ENCODE measurements at places on chromosomes 3 and 15.
A peak's percentile ranks its signal among the peaks of the same experiment; 100 is the strongest.

GRCh38 chr15:77013776-77014131 is 18.8 kb downstream of the PSTPIP1 start:
- no peak for DNase-seq

DNA sequence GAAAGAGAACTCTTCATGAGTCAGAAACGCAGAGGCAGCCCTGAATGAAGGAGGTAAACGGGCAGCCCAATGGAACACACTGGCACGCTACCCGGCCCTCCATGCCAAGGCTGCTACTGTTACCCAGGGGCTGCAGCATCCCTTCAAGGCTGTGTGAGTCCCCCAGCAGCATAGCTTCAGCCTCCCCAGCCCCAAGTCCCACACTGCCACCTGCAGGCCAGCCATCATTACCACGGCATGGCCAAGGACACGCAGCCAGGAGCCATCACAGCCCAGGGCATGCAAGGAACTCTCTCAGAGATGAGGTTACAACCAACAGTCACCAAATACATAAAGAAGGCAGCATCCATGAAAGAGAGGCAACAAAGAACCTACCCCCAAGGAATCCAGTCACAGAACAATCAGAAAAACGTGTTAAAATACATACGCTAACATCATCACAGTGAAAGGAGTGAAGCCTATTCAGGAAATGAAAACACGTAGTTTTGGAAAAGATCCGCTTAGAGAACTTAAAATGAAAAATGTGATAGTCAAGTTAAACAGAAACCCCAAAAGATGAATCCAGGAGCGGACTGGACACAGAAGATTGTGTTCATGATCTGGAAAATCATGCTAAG is 22.4 kb downstream of the PLA2G4F start:
- no peak for DNase-seq

DNA sequence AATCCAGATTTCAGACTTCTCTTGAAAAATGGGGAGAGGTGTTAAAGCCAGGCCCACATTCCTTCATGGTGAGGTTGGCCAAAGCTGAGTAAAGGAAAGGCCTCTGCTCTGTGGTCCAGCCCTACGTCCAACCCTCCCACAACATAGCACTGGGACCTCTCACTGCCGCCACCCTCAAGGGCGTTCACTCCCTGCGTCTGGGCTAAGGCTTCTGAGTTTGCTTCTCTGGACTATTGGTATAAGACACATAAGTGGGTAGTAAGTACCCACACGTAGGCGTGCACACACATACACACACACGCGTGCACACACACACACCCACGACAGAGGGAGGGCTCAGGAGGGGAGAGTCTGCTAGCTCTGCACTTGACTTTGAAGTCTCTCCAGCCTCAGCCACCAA is 80.2 kb upstream of the PXYLP1 start:
- peak; percentile 18 for DNase-seq

- no peak for DNase-seq
Measured at GRCh38 chr3:50447290-50447840, 56.1 kb downstream of the CACNA2D2 start.

DNA sequence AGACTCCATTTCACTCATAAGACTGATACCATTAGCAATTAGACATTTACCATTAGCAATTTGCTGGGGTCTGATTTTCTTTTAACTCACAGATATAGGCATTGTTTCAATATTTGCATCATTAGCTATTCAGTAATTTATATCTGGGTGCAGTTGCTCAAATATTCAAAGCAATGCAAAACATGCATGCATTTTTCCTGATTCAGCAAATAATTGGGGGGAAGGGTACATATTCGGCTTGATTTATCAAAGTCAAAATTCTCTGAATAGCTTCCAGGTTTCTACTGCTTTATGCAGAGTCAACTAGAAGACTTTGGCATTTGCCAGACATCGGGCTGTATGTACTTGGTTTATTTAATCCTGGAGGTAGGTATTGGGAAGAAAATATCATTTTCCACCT is 315.6 kb upstream of the NR2F2 start:
- no peak for DNase-seq

- no peak for DNase-seq
Measured at GRCh38 chr15:90701048-90701447, 16.1 kb upstream of the BLM start.
